ENCODE measurements at places on chromosomes 12 and 14.

- no peak for DNase-seq
Measured at GRCh38 chr12:41242603-41243002, 54.5 kb downstream of the PDZRN4 start.

DNA sequence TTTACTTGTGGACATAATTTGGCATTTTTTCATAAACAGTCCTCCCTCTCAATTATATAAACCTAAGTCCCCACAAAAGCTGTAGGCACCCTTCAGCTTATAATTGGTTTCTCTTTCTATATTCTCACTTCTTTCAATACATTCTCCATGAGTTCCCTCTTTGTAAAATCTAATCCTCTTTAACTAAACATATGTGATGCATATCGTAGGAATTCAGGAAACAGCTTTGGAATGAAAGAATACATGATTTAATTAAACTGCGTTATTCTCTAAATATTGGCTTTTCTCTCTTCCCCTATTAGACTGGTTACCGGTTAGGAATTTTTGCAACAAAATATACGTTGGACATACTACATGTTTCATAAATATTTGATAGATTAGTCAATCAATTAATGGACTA is 1122.6 kb downstream of the FLRT2 start:
- no peak for DNase-seq

DNA sequence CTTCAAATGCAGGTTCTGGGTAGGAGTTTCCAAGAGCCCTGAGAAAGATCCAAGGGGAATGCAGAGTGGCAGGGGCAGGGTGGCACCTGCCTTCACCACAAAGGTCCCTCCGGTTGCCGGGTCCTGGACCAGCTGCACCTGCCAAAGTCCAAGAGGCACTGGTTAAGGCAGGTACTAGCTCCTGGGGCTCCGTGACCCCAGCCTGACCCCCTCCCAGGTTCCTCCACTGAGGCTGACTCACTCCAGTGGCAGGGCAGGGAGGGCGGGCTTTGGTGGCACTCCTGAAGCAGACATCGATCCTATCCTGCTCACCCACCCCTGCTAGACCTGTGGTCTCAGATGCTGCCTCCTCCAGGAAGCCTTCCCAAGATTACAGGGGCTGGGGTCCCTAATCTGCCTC is 11.4 kb downstream of the RPS6KL1 start:
- DNase-seq: no peak

DNA sequence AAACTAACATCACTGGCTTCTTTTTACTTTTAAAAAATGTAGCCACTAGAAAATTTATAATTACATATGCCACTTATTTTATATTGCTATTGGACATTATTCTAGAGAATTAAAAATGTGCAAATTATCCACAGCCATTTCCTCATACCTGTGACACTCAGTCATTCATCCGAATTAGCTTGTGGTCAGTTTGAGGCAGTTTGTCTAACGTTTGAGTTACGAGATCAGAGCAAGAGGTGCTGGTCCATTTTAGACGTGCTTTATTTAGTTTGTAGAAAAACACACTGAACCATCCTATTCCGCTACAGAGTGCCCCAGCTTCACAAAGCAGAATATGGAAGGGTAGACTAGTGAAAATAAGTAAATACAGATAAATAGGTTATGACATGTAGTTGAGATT is 513.0 kb downstream of the NRXN3 start:
- DNase-seq: no peak

- DNase-seq: no peak
Measured at GRCh38 chr12:45648070-45648469, 81.4 kb upstream of the ARID2 start.

- no peak for DNase-seq
Measured at GRCh38 chr14:21917699-21918436, 244.2 kb upstream of the OR4E1 start.

DNA sequence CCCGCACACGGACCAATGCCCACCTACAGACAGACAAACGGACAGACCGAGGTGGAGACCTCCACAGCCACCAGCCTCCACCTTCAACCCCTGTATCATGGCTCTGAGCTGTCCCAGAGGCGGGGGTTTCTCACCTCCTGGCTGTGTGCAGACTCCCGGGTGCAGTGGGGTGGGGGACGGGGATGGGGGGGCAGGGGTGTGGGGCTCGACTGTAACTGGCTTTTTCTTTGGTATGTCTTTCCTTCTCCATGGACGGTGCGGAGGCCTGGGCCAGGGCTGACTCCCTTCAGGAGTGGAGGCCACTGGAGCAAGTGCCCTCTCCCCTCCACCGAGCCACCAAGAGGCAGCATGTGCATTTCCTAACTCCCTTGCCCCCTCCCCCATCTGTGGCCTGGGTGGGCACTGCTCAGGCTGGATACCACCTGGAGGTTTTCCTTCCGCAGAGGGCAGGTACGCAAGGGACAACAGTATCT is 122.6 kb downstream of the ESRRB start:
- DNase-seq: no peak

DNA sequence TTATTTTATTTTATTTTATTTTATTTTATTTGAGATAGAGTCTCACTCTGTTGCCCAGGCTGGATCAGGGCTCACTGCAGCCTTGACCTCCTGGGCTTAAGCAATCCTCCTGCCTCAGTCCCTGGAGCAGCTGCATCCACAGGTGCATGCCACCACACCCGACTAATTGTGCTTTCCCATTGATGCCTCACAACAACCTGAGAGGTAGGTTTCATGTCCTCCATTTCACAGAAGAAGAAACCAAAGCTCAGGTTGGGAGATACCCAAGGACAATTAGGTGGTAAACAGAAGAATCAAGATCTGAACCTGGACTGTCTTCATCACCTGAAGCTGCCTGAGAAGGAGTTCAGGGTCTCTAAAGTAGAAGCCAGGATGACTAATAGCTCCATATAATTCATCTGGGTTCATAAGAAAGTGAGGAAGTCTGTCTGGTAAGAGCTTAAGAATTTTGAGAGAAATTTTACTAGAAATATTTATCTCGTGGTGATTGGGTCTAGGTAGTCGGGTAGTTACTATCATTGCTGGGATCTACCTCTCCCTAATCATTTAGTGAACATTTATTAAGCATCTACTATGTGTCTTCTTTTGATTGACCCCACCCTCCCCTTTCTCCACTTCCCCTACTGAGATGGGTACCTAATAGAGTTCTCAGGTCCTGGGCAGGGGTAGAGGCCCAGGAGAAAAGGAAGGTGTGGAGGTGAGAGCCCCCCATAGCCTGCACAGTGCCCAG is 23.2 kb upstream of the ATP5MC2 start:
- no peak for DNase-seq

GRCh38 chr12:6277982-6278438 is 32.5 kb upstream of the PLEKHG6 start:
- DNase-seq: no peak

DNA sequence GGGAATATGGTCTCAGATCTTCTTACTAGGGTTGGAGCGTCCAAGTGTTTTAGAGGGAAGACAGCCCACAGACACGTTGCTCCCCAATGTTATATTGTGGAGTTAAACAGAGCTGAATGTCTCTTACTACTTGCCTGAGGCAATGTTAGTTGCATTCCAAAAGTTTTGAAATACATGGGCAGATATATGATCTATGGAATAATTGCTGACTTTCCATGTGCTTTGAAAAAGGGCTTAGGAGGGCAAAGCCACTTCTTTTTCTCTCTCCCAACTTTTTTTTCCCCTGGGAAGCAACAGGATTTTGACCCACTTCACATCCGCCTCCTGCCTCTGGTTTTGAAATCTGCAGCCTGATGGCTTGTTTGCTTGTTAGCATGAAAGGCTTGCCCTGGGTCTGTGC is 33.7 kb upstream of the PAX9 start:
- no peak for DNase-seq

DNA sequence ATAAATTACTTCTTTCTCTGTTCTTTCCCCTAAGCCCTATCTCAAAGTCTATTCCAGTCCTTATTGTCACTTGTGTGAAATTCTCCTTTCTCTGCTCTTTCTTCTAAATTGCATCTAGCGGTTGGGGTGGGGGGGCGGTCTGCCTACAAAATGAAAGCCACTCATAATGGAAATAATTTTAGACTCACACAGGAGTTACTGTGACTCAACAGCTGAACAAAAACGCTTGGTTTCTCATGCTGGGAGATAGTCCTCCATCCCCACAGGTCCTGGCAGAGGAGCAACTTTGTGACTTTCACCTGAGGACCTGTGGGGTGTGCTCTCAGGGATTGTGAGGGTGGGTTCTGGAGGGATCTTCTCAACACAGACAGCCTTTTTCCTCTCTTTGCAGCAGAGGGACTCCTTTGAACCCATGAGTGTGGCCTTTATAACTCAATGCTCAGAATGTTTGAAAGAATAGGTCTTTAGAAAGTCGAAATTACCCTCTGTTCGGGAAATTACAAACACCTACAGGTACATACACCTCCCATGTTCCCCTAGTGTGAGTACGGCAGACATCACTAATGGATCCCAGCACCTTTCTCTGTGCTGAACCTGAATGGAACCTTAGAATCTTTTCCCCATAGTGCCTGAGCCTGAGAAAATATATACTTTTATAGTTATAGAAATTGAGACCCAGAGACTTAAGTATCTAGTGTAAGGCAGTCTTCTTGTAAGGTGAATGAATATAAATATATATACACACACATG is 109.7 kb downstream of the CHST11 start:
- no peak for DNase-seq

DNA sequence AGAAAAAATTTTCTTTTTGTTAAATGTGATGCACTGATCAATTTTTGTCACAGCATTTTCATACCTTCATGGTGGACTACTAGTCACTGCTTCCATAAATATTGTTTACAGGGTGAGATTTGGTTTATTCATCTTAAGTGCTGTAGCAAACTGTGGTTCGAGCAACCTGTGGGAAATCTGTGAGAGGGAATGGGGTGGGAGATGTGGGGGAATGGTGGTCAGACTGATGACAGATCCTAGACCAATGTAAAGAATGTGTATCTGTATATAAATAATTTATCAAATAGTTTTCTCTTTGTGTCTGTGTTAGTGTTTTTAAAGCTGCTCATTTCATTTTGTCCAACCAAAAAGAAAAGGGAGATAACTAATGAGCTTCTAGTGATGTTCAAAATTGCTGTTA is 26.7 kb downstream of the CSRP2 start:
- DNase-seq: no peak

DNA sequence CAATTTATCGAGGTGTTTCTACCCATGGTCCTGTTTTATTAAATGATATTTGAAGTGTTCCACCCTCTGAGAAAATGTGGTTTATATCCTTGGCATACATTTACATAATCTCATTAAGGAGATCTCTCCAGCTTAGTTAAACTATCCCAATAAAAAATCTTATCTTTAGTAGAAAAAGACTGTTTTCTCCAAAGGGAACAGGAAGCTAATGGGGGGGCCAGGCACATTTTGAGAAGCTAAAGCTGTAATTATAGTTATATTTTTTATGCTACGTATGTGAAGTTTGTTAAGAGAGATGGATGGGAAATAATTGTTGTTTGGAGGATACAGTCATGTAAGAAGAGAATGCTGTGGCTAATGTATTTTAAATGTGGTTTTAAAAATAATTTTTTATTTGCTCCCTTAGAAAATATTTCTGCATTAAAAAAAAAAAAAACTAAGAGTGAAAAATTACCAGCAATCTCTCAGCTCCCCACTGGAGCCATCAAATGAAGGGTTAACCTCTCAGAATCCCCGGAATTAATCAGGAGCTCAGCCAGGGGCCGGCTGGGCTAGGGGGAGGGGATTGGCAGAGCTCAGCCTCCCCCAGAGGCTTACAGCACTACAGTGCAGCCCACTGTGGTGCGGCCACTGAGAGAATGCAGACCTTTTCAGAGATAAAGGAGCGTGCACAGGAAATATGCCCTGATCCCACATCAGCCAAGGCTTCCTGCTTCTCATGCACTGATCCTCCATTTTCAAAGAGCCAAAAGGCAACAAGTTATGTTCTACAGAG is 185.8 kb downstream of the EGLN3 start:
- no peak for DNase-seq

- no peak for DNase-seq
Measured at GRCh38 chr14:24965934-24966578, 83.9 kb downstream of the STXBP6 start.

GRCh38 chr12:11837216-11837934 is 187.9 kb downstream of the ETV6 start:
- no peak for DNase-seq

- DNase-seq: no peak
Measured at GRCh38 chr12:69062621-69063237, 129.8 kb upstream of the CPM start.

- no peak for DNase-seq
Measured at GRCh38 chr12:67152451-67152850, 116.7 kb upstream of the CAND1 start.

GRCh38 chr14:72618424-72618823 is 275.5 kb downstream of the DPF3 start:
- no peak for DNase-seq

DNA sequence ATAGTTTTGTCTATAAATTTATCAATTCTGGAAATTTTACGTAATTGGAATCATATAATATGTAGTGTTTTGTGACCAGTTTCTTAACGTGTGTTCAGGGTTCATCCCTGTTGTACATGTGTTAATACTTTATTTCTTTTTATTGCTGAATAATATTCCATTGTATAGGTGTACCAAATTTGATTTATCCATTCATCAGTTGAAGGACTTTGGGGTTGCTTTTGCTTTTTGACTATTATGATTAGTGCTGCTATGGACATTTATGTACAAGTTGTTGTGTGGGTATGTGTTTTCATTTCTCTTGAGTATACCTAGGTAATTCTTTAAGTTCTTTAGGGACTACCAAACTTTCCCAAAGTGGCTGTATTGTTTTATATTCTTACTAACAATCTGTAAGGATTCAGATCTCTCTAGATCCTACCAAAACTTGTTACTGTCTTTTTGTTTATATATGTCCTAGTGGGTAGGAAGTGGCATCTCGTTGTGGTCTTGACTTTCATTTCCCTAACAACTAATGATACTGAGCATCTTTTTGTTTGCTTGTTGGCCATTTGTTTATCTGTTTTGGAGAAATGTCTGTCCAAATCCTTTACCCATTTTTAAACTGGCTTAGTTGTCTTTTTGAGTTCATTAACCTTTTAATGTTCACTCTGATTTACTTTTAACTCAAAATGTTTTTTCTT is 14.9 kb downstream of the VRK1 start:
- no peak for DNase-seq

- no peak for DNase-seq
Measured at GRCh38 chr12:68565391-68565903, 45.3 kb upstream of the RAP1B start.

GRCh38 chr12:122421187-122421820 is 1.2 kb downstream of the CLIP1 start:
- no peak for DNase-seq

- DNase-seq: no peak
Measured at GRCh38 chr14:29102266-29102665, 335.7 kb downstream of the FOXG1 start.

DNA sequence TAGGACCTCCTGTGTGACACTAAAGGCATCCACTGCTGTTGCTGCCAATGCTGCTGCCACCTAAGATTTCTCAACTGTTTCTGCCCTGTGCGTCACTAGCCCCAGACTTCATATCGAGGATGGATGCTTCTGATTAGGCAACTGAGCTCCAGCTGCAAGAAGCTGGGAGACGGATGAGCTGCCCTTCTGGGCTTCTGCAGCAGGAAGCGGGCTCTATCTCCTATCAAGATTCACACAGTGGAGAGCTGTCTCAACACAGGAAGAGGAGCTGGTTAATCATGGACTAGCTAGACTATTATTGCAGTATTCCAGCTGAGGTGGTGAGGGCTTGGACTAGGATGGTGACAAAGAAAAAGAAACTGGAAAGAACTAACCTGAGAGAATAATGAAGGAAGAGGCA is 59.2 kb upstream of the PELI2 start:
- no peak for DNase-seq

All from NCI-H2081 treated with DMSO at 0.1 percent for 48 hours (cell line).